ENCODE measurements at places on chromosomes 4 and X. TPM values are rescaled to one million over a fixed set of nuclear protein-coding genes. Genes with fewer than 3 reads are reported as not detected.

The C4orf51 gene
- total RNA-seq = not detected

The NAA11 gene
- total RNA-seq = not detected

The RTL9 gene
- total RNA-seq = 0.38 TPM

The DMRTC1 gene
- total RNA-seq = not detected

The ITIH6 gene
- not detected for total RNA-seq

The NAT8L gene
- 1.1 TPM for total RNA-seq

The XKRX gene
- not detected for total RNA-seq

The DAPP1 gene
- total RNA-seq = 0.73 TPM

The FHIP1A gene
- 18.5 TPM for total RNA-seq

The HELT gene
- total RNA-seq = not detected

The SNX12 gene
- 49.5 TPM for total RNA-seq

The COX7B2 gene
- total RNA-seq = not detected
